ENCODE measurements at places on chromosomes 6 and 20. TPM values are rescaled to one million over a fixed set of nuclear protein-coding genes. Genes with fewer than 3 reads are reported as not detected.

Gene PSMB8
- not detected for polyA plus RNA-seq

Gene CAGE1
- polyA plus RNA-seq = not detected

Gene TP53TG5
- not detected for polyA plus RNA-seq

Gene HLA-DRA
- not detected for polyA plus RNA-seq

Gene CLDN20
- not detected for polyA plus RNA-seq

Gene ACTL10
- not detected for polyA plus RNA-seq

Gene CPXM1
- polyA plus RNA-seq = 42.1 TPM

Gene USP49
- 24.2 TPM for polyA plus RNA-seq

Gene RNF182
- 8.0 TPM for polyA plus RNA-seq

Gene BMP7
- polyA plus RNA-seq = 3.6 TPM

Gene VGLL2
- not detected for polyA plus RNA-seq

Gene AVP
- polyA plus RNA-seq = not detected

Gene MLIP
- not detected for polyA plus RNA-seq

Gene TMEM30A
- 110 TPM for polyA plus RNA-seq

Gene TMEM217
- polyA plus RNA-seq = not detected

Gene MBOAT1
- polyA plus RNA-seq = not detected

Gene TMEM244
- polyA plus RNA-seq = not detected

Gene MATN4
- not detected for polyA plus RNA-seq

Gene SLC52A3
- not detected for polyA plus RNA-seq

Gene KCNK17
- polyA plus RNA-seq = not detected

Gene TRIM31
- polyA plus RNA-seq = not detected

Gene GNAS-AS1
- polyA plus RNA-seq = 0.64 TPM

Gene C6orf15
- polyA plus RNA-seq = not detected

Gene KCNQ5
- polyA plus RNA-seq = 0.10 TPM

Gene SNPH
- 29.4 TPM for polyA plus RNA-seq

Gene GSTA2
- polyA plus RNA-seq = not detected

Gene WDR46
- 73.2 TPM for polyA plus RNA-seq

Gene TREML2
- not detected for polyA plus RNA-seq

Gene SYTL3
- 3.8 TPM for polyA plus RNA-seq

Gene CGA
- not detected for polyA plus RNA-seq

Gene PACRG
- 6.9 TPM for polyA plus RNA-seq

Gene GINM1
- polyA plus RNA-seq = 28.4 TPM

Gene FOXQ1
- not detected for polyA plus RNA-seq

Gene SPEF1
- polyA plus RNA-seq = 0.58 TPM

Gene CST5
- polyA plus RNA-seq = not detected

Gene PARD6B
- polyA plus RNA-seq = 5.9 TPM

Gene MPIG6B
- polyA plus RNA-seq = not detected

Gene ADTRP
- polyA plus RNA-seq = not detected

Gene ETV7
- polyA plus RNA-seq = 0.32 TPM

Gene MLN
- not detected for polyA plus RNA-seq

Gene SLC22A3
- not detected for polyA plus RNA-seq

Gene EDN3
- not detected for polyA plus RNA-seq
